ENCODE measurements at places on chromosomes 3 and 15.

- DNase-seq: no peak
Observed at GRCh38 chr3:12611117-12611516, 52.8 kb downstream of the RAF1 start.

GRCh38 chr15:42504631-42505030 lies 9.2 kb downstream of the SNAP23 start:
- DNase-seq: no peak

DNA sequence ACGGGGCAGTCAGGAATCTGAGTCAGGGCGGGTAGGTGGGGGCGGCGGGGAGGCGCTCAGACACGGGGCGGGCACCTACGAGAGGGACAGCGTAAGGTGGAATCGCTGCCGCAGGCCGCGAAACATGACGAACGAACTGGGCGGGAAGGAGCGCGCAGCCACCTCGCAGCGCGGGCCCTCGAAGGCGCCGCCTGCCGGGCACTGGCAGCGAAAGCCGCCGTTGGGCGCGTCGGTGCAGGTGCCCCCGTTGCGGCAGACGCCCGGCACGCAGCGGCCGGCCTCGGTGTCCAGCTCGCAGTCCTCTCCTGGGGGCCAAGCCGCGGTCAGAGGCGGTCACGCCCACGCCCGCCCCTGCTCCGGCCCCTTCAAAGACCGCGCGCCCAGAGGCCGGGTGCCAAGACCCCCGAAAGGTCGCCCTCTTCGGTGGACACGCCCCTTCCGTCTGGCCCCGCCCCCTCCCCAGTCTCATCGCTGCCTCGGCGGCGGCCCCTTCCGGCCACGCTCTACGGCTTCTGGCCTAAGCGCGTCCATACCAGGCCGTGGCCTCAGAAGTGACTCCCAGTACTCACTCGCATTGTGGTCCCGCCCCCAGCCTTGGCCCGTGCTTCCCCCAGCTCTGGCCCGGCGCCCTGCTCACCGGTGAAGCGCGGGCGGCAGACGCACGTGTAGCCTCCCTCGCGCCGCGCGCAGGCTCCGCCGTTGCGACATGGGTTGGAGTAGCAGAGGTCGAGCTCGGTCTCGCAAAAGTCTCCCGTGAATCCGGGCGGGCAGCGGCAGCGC lies 6.4 kb downstream of the CELSR3 start:
- no peak for DNase-seq

DNA sequence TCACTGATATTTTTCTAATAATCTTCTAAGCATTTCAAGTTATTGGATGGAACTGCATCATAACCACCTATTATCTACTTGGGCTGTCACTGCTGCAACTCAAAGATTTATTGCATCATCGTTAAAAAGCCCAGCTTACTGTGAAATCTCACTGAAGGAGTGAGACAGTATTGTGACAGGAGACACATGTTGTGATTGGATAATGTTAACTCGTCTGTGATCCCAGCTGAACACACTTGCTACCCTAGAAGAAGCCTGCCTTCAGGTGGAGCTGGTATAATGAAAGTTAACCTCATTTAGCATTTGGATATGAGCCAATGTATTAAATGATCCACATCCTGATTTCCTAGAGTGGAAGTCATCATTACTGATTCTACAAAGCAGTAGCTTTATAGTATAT lies 138.1 kb downstream of the MAP2K5 start:
- no peak for DNase-seq

DNA sequence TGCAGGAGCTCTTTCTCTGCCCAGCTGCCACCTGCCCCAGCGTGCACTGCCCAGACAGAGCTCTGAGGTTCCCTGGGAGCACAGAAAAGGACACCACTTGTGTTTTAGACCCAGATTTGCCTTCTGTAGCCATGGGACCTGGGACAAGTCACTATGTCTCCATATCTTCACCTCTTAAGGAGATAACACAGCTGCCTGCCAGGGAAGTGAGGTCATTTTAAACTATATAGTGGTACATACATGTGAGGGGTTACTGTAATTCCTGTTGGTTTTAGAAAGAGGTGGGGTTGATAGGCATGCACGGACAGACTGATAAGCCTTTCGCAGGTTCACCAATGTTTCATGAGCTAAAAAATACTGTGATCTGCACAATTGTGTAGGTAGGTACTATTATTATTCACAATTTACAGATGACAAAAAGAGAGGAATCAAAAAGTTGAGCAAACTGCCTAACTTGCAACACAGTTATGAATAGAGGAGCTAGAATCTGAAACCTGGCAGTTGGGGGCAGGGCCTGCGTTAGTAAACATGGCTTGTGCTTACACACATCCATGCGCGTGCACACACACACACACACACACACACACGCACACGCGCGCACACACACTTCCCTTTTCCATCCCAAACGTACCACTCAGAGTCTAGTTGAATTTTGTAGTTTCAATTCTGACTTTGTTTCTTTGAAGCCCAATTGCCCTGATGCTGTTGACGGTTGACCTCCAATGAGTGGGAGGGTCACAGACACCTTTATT lies 193.6 kb downstream of the FAM43A start:
- no peak for DNase-seq

GRCh38 chr3:127775398-127776109 lies 46.8 kb downstream of the MGLL start:
- DNase-seq: no peak

DNA sequence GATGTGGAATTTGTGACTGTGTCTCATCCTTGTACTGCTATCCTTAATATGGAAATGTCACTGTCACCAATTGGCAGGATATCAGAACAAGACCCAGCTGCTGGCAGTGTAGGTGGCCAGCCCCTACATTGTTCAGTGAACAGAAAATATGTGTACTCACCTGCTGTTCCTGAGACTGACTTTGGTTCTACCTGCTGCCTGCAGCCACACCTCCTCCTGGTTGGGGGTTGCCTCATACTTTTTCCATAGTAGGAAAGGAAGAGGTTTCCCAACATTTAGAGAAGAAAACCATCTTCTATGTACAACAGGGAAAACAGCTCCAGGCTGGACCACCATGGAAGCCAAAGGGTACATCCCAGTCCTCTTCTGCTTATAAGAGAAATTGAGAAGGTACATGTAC lies 35.9 kb downstream of the SLC12A1 start:
- DNase-seq: no peak

GRCh38 chr15:93762036-93762435 lies 469.3 kb upstream of the MCTP2 start:
- no peak for DNase-seq

GRCh38 chr3:23800731-23801130 lies 5.0 kb upstream of the UBE2E1 start:
- DNase-seq: no peak

GRCh38 chr3:13332158-13332557 lies 88.0 kb downstream of the NUP210 start:
- DNase-seq: no peak

- DNase-seq: no peak
Observed at GRCh38 chr3:57971975-57972374, 36.2 kb upstream of the FLNB start.

DNA sequence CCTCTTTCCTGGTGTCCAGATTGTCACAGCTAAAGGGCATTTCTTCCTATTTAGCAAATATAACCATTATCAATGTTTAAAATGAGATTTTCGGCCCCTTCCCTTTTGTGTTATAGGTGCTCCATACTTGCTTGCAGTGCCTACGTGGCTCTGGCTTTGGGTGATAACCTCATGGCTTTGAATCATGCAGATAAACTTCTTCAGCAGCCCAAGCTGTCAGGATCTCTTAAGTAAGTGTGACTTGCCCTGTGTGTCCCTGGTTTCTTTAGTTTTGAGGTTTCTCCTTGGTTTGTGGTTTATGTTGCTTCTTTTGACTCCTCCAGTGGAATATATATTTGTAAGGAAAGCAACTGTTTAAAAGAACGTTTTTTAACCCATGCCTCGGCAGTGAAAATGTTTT lies 58.5 kb upstream of the TRIM71 start:
- no peak for DNase-seq

DNA sequence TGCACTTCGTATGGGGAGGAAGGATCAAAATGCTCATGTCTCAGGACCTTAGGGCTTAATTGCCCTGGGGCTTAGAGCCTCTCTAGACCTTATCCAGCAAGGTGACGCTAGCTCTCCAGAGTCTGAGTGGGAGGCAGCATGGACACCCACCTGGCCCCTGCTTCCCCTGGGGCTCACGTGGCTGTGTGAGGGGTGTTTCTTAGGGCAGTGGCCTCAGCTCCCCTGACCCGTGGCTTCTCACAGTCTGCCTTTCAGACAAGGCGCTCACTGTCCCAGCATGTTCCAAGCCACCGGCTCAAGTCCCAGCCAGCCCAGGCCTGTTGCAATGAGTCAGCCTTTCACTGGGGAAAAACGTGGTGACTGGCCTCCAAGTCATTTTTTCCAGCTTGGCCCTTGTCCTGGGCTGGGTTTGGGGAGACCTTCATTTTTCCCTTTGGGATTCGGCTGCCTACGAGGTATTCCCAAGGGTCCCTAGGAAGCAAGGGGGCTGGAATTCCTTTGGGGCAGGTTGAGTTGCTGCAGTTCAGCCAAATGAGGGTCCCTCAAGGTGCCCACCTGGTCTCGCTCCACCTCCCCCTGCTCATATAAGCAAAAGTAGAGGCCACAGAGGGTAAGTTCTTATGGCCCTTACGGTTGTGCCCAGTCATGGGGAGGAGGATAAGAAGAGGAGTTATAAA lies 15.7 kb downstream of the BHLHE40 start:
- no peak for DNase-seq

- no peak for DNase-seq
Observed at GRCh38 chr3:99114565-99115291, 213.2 kb upstream of the DCBLD2 start.

- no peak for DNase-seq
Observed at GRCh38 chr3:57062101-57062631, 1.7 kb downstream of the SPATA12 start.

- DNase-seq: no peak
Observed at GRCh38 chr3:78900880-78901279, 866.9 kb downstream of the ROBO1 start.

DNA sequence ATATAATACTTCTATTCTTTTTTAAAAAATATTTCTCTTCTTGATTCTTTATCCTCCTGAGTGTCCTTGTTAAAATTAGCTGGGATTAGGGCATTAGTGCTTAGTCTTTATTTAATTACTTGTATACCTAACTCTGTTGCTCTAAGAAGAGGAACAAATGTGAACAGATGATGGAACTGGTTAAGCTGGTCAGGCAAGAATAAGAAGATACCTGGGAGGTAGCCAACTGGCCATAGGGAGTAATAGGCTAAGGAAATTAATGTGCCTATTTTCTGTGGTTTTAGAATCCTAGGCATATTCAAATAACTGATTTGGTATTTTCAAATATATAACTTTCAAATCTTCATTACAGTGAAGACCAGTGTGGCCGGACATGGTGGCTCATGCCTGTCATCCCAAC lies 54.4 kb downstream of the EIF3J start:
- no peak for DNase-seq

GRCh38 chr15:74809242-74809641 lies 3.4 kb upstream of the LMAN1L start:
- DNase-seq: no peak

GRCh38 chr3:58350627-58351013 lies 17.9 kb downstream of the PXK start:
- no peak for DNase-seq

GRCh38 chr15:29046977-29047376 lies 161.2 kb downstream of the APBA2 start:
- DNase-seq: no peak

DNA sequence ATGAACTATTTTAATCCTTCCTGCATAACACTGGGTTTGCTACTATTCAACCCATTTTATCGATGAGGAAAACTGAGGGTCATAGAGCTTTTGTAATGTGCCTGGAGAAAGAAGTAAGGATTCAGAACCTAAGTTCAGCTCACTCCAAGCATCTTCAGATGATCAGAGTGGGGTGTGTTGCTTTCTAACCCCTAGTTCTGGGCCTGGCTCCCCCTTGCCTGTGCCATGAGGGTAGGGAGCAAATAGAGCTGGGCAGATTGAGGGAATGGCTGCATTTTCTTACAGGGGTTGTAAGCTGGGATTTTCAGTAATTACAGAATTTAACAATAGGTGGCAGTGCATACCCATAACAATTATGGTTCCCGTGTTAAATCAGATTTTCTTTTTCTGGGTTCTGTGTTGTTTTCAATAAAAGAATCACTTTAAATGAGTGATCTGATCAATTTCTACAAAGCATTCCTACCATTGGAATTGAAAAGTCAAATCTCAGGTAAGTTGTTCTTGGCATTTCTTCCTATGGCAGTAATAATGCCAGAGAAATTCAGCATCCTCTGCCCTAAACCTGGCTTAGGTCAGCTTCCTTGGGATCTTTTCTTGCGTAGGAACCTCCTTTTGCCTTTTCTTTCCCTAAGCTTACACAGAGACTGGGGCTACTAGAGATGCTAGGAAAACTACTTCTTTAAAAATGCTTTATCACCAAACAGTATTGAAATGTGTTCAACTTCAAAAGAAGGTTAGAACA lies 103.8 kb upstream of the IL12A start:
- no peak for DNase-seq

DNA sequence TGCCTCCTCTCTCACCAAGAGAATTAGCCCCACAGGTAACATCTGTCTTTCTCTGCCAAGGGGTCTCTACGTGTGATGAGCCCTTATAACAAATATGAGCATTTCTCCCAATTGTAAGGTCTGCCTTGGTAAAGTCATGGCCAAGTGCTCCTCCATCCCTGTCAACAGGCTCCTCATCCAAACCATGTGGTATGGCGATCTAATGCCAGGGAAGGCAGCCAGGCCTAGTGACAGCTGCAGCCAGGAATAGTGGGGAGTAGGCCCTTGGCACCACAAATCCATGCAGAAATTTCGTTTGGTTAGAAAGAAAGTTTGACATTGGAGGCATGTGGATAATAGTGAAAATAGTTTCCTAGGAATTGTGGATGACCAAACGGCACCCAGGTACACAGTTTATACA lies 4.7 kb upstream of the LRTM1 start:
- DNase-seq: no peak

- DNase-seq: no peak
Observed at GRCh38 chr15:25700916-25701315, 162.2 kb downstream of the ATP10A start.

DNA sequence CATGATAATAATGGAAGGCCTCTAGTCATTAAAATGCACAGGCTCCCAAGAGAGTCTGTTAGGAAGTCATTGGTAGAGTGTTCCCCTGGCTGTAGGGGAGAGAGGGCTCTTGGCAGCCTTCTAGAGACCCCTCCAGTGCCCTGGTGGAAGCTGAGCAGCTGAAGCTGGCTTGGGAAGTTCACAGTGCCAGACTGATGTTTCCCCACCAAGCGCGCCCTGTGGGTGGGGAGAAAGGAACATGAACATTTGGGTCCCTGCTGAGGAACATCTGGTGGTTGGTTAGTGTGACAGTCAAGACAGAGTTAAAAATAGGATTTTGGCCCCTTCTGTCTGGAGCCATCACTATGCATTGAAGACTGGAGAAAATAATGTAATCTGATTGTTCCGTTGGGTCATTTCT lies 37.1 kb upstream of the RGMA start:
- no peak for DNase-seq

GRCh38 chr3:130816561-130817445 lies 70.2 kb upstream of the PIK3R4 start:
- no peak for DNase-seq

- no peak for DNase-seq
Observed at GRCh38 chr3:14057701-14058100, 67.0 kb downstream of the CHCHD4 start.

Measured in cortex of kidney (tissue), 1 donor.